ENCODE measurements at places on chromosomes 12 and 14.

DNA sequence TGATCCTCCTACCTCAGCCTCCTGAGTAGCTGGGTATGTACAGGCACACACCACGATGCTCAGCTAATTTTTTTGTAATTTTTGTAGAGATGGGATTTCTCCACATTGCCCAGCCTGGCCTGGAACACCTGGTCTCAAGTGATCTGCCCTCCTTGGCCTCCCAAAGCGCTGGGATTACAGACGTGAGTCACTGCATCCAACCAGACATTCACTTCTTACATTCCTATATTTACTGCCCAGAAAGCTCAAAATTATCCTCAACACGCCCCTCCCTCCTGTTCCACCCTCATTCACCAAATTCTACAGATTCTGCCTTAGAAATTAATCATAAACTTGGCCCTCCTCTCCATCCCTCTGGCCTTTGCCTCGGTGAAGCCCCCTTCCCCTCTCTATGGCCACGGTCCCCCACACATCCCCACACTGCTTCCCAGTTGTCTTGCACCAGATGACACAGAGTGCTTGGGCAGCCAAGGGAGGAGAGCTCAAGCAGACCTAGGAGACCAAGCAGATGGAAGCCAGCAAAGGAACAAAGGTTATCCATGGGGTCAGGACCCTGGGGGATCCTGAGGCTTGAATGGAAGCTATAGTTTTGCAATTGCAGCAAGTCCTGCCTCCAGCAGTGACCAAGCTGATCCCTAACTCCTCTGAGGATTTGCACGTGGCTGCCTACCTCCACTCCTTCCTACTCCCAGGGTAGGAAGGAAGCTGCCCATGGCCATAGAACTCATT lies 213.2 kb upstream of the FOXN3 start:
- DNase-seq, result no peak

DNA sequence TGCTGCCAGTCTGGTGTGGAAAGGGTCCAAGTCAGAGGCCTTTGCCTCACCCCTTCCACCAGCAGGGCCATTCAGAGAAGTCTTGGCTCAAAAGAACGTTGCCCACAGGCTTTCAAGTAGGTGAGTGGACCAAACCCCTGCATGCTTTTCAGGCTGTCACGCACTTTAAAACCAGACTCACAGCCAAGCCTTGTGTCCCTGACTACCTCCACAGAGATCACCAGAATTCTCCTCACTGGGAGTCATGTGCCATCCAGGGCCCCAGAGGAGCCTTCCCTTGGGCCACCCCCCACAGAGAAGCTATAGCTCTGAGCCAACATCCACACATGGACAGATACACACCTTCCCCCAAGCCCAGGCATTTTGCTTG lies 283.1 kb downstream of the DPF3 start:
- no peak for DNase-seq

- DNase-seq, result no peak
Measured at GRCh38 chr12:52787324-52788191, 8.4 kb downstream of the KRT3 start.

GRCh38 chr14:62322216-62322615 lies 560.0 kb downstream of the SNAPC1 start:
- no peak for DNase-seq

GRCh38 chr12:34403706-34404376 lies 381.5 kb downstream of the ALG10 start:
- DNase-seq, result no peak

GRCh38 chr12:66674495-66675122 lies 4.3 kb downstream of the GRIP1 start:
- no peak for DNase-seq

- no peak for DNase-seq
Measured at GRCh38 chr14:78319406-78319805, 149.2 kb downstream of the NRXN3 start.

- no peak for DNase-seq
Measured at GRCh38 chr12:68641138-68641537, 30.4 kb downstream of the RAP1B start.

DNA sequence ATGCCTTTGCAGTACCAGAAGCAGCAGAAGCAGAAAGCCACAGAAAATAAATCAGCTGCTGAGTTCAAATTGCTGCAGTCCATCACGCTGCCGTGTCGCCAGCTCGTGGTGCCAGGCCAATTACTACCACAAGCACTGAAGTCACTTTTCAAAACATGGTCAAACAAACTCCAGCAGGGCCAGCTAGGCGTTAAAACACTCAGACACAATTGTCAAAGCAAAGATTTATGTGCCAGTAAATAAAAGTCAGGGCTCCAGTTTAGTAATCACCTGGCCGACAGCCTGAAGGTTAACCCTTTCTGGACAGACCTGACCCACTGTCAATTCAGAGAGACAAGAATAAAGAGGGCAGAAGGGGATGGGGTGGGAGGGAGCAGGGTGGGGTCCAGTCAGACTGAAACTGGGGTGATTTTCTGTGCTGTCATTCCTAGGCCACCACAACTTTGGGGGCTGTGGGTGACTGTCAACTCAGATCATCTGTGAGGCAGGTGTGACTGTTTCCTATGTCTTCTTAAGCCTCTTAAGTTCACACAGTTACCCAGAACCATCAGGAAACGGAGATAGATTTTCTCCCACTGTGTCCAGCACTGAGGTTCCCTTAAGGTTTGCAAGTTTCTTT lies 109.8 kb upstream of the FUT8 start:
- no peak for DNase-seq

GRCh38 chr14:55877942-55878341 lies 240.3 kb upstream of the PELI2 start:
- DNase-seq, result no peak

GRCh38 chr12:122845041-122845864 lies 10.0 kb downstream of the HIP1R start:
- DNase-seq, result no peak

- DNase-seq, result no peak
Measured at GRCh38 chr14:89184952-89185351, 232.1 kb downstream of the FOXN3 start.

- DNase-seq, result no peak
Measured at GRCh38 chr12:105598031-105598430, 267.5 kb downstream of the C12orf75 start.

GRCh38 chr12:121112496-121112895 lies 20.2 kb upstream of the P2RX7 start:
- no peak for DNase-seq

GRCh38 chr12:7269273-7269672 lies 34.6 kb upstream of the ACSM4 start:
- DNase-seq, result no peak

DNA sequence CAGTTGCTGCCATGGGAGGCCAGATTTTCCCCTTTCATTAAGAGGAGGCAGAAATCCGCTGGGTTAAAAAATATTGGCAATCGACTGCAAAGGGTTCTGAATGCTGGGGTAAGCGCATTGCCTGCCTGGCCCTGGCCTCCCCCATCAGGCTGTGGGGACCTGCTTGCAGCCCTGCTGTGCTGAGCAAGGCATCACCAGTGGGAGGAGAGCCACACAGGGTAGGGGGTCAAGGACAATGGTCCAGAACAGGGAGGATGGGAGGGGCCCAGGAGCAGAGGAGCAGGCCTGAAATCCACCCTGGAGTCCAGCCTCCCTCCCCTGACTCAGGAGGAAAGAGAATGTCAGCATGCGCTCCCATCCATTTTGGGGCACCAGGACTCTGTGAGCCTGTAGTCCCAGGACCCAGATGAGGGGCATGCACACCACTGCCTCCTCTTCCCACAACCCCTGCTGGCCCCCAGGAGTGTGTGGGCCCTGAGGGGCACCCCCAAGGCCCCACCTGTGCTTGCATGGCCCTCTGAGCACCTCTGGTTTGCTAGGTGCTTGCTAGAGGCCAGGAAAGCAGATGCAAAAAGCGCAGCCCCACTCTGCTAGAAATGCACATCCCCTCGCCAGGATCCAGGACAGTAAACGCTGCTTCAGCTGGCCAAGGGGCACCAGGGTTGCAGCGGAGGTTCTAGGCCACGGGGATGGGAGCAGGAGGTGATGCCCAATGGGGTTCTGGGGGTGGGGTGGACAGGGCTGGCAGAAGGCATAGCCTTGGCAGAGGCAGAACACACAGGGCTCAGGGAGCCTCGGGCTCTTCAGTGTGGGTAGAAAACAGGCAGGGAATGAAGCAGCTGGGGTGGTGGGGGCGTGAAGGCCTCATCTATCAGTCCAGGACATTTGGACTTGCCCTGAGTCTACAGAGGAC lies 14.6 kb downstream of the TESC start:
- no peak for DNase-seq

DNA sequence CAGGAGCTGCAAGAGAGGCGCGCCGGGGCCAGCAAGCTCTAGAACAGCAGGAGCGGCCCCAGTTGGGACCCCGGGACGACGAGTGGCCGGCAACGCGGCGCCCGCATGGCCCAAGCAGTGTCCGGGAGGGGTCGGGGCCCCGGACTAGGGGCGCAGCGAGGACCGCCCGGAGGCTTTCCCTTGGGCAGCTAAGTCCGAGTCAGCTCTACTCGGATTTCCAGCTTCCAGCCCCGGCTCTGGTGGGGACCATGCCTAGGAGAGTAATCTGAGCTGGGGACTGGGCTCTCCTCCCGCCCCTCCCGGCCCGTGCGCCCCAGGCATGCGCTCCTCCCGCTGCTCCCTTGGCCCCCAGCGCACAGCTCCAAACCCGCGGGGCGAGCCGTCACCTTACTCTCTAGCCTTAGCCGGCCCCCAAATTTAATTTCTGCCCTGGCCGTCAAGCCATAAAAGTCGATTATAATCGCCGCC lies 41.6 kb upstream of the CAPRIN2 start:
- no peak for DNase-seq

- DNase-seq, result no peak
Measured at GRCh38 chr12:3976351-3976938, 103.2 kb upstream of the PARP11 start.

DNA sequence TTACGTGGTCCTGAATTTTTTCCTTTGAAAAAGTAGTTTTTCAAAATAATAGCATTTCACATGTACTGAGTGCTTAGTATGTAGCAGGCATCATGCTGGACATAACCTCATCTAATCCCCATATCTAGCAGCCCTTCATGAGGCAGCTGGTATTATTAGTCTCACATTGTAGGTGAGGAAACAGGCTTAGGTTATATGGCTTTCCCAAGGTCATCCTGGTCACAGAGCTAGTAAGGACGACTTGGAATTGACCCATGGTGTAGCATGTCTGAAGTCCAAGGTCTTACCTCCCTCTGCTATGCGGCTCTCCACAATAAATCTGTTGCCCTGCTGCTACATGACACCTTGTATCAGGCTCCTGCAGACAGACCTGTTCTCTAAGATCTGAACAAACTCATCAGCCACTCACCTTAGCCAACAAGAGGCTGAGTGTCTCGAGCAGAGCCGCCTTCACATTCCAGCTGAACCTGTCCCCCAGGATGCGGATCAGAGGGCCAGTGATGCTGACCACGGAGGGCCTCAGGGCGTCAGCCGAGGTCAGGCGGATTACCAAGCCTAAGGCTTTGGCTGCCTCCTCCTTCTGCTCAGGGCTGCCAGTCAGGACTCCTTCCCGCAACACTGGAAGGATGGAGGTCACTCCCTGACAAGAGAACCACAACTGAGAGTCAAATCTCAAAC lies 19.7 kb upstream of the RAB35 start:
- no peak for DNase-seq

GRCh38 chr12:105725054-105725453 lies 394.6 kb downstream of the C12orf75 start:
- no peak for DNase-seq

DNA sequence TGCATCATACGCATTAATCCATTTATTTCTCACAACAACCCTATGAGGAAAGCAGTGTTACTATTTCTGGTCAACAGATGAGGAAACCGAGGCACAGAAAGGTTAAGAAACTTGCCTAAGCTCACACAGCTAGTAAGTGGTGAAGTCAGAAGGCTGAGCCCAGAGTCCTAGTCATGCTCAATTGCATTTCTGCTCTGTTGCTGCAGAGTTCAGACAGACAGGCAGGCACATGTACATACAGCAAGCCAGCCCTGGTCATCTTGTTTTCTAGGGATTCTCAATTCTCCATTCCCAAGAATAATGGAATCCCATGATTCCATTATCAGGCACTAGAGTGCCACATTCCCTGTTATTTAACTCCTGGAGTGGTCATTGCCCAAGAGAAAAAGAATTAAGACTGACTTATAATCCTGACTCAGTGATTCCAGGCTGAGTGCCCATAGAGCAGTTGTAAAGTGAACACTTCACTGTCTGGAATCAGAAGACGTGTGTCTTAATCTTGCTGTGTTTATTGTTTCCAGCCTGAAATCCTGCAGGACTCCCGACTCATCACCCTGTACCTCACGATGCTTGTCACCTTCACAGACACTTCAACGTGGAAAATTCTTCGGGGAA lies 10.7 kb downstream of the UBE3B start:
- DNase-seq, result no peak

GRCh38 chr14:64788706-64789105 lies 84.5 kb downstream of the PLEKHG3 start:
- DNase-seq, result no peak

DNA sequence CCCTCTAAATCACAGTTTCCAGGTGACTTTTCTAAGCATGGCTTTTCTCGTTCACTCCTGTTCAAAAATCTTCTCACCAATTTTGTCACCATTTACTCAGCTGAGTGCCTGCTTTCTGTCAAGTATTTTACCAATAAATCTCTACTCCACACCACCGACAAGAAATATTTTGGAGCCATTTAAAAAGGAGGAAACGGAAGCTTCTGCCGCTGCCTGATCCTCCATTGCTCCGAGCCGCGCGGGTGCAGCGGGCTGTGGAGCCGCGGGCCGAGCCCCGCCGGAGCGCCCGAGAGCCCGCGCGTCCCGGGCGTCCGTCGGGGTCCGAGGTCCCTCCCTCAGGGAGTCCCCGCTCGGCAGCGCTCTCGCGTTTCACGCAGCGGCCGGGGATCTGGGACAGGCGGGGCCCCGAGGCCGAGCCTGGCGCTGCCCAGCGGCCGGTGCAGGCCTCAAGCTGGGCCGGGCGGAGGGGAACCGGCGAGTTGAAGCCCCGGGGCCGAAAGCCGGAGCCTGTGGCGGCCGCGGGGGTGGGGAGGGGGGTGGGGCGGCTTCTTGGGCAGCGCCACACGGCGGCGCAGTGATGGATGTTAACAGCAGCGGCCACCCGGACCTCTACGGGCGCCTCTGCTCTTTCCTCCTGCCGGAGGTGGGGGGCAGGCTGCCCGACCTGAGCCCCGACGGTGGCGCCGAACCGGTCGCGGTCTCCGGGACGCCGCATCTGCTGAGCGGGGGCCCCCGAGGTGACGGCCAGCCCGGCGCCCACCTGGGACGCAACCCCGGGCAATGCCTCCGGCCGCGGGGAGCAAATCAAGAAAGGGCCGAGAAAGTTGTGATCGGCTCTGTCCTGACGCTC lies 1.1 kb upstream of the HEBP1 start:
- peak; percentile 5 for DNase-seq

- no peak for DNase-seq
Measured at GRCh38 chr12:50241178-50241577, 42.1 kb downstream of the LIMA1 start.

- no peak for DNase-seq
Measured at GRCh38 chr12:110582276-110583136, 612 bp downstream of the PPTC7 start.

DNA sequence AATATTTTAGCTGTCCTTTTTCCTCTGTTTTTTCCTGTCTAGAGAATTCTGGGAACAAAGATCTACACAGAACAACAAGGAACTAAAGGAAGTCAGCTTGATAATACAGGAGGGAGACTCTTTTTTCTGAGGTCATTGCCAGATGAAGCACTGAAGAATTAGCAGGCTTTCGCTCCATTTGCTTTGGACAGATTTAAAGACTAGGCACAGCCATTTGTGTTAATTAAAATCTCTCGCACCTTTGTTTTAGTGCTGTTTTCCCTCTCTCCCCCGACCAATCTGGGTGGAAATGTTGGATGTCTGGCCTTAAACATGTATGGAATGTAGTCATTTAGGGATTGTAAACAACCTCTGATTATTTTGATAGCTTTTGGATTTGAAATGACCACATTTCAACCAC lies 9.6 kb upstream of the GPHN start:
- DNase-seq, result no peak
